Activated CD4-positive, alpha-beta T cell treated with anti-CD3 and anti-CD28 coated beads, Interleukin-2, amount 50 U/mL, for 4 hours (primary cell): ENCODE measurements at places on chromosomes 3 and 15.

DNA sequence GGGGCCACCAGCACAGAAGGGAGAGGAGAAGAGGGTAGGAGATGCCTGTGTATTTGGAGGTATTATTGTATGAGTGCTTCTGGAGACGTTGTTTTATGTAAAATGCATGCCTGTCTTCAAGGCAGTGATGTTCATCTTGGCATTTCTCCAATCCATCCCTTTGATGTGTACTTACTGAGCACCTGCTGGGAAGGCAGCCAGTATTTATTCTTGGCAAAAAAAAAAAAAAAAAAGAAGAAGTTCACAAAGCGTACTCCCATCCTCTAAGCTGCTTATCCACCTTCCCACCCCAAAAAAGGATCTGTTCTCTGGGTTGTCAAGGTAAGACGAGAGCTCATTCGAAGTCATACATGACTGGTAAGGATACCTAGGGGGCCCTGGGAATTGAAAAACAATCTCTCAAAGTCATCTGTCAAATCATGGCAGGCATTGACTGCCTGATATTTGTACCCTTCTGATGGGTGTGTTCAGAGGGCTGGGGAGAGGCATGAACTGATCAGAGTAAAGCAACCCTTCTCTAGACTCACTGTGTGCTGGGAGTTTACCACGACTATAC lies 30.0 kb upstream of the SLC6A1 start:
- no peak for DNase-seq

DNA sequence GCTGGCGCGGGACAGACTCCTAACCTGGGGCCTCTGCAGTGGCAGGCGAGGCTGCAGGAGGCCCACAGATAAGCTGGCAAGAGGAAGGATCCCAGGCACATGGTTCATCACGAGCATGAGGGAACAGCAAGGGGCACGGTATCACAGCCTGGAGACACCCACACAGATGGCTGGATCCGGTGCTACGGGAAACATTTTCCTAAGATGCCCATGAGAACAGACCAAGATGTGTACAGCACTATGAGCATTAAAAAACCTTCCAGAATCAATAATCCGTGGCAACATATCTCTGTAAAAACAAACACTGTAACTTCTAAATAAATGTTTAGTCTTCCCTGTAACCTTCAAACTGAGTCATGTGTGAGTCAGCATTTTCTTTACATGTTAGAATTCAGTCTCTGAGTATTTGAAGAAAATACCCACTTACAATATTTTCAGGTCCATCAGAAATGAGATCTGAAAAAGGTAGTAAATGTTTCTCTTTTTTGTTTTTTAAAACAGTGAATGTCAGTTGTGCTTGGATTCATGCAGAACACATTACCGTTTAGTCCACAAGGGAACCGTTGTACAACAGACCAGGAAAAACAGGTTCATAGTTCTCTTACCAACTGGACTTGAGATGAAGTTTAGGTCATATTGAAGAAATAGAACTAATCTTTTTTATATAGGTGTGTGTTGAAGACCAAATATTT lies 75.9 kb downstream of the BOC start:
- no peak for DNase-seq

- no peak for DNase-seq
Measured at GRCh38 chr15:59307165-59307537, 65.5 kb downstream of the MYO1E start.

- no peak for DNase-seq
Measured at GRCh38 chr3:197430934-197431333, 124.8 kb downstream of the BDH1 start.

DNA sequence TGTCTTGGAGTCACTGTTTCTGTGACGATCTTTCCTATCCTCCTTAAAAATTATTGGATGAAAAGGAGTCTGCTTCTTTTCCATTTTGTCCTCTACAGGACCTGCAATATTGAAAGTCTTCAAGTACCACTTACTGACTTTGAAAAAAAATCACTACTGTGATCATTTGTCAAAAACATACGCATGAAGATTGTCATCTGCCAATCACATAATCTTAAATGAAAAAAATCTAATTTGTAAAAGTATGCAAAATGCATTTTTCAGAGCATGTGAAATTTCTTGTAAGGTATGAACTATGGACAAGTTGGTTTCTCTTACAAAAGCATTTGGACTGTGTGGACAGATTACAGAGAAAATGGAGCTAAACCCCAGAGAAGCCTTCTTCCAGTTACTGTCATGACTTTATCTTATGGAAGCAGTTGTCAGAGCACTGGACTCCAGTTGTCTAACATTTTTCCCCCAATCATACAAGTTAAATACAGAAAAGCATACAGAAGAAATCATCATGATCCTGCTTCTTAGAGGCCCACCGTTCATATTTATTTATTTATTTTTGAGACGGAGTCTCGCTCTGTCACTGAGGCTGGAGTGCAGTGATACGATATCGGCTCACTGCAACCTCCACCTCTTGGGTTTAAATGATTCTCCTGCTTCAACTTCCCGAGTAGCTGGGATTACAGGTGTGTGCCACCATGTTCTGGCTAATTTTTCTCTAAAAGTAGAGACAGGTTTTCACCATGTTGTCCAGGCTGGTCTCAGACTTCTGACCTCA lies 3.4 kb upstream of the PXK start:
- DNase-seq: no peak

- DNase-seq: no peak
Measured at GRCh38 chr15:67307156-67307555, 52.6 kb downstream of the IQCH start.

GRCh38 chr15:75149867-75150709 lies 51.6 kb upstream of the C15orf39 start:
- no peak for DNase-seq

- peak; percentile 16 for DNase-seq
Measured at GRCh38 chr3:170689893-170690660, 104.2 kb upstream of the SLC7A14 start.

DNA sequence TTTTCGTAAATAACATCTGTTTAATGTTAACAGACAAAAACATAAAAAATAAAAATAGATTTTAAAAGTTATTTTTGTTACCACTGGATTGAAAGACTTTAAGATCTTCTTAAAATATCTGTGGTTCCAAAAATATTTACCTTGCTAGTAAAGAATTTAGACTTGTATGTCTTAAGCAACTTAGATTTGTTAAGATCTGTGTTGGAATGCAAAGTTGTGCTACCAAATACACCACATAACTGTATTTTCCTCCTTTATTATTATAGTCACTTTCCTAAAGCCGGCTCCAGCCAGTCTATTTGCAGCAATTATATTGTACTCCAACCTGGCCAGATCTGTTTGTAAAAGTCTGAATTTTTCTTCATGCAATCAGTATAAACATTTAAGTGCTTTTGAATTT lies 63.7 kb downstream of the SPRED1 start:
- DNase-seq: no peak

DNA sequence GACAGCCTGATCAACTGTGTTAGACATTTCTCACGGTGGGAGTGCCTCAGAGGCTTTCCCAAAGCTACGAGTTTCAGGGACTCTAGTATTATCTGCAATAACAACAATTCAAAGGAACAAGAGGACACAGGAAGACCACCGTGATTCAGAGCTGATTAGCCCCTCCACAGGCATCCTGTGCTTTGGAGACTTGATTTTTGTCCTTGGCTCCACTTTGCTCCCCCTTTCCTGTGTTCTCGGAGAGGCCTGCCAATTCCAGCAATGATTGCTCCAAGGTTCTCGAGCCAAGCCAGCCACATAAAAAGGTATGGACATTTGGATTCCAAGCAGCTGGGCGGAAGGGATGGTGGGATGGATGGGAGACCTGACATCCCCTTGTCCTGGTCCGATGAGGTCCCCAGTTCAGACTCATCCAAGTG lies 14.3 kb downstream of the EHD4 start:
- no peak for DNase-seq

DNA sequence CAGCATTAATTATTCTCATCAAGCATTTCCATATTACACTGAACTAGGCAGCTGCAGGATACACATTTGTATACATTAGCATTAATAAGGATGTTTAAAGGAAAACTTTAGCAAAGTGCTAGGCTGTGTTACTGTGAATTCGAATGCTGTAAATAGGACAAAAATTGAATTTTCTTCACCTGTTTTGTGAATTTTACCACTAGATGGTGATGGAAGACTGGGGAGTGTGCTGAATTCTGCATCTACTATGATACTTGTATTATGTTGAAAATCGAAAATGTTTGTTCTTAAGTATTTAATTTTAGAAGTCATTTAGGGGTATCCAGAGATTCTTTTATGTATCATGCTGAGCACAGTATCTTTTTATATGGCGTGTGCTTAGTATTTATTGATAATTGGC lies 12.3 kb upstream of the P2RY14 start:
- no peak for DNase-seq

DNA sequence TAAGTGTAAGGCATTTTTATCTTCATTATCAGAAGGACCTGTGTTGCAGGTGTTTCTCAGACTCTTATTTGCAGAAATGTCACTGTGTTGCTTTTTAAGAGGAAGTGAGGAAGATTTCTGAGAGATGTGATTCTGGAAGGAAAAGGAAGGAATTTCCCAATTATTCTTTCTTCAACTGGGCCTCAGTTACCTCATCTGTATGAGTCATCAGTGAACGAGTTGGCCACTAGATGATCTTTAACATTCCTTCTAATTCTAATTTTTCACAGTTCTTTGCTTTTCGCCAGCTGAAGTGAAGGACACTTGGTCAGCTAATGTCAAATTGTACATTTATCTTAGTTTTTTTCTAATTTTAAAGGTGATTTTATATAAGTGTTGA lies 28.9 kb downstream of the CLEC3B start:
- DNase-seq: no peak

- no peak for DNase-seq
Measured at GRCh38 chr3:194379651-194380050, 10.1 kb upstream of the LRRC15 start.

GRCh38 chr3:134364061-134364935 lies 9.9 kb downstream of the AMOTL2 start:
- DNase-seq: no peak

- DNase-seq: no peak
Measured at GRCh38 chr3:178112134-178112533, 424.1 kb upstream of the KCNMB2 start.

GRCh38 chr15:49605588-49605987 lies 15.0 kb downstream of the FAM227B start:
- DNase-seq: no peak

DNA sequence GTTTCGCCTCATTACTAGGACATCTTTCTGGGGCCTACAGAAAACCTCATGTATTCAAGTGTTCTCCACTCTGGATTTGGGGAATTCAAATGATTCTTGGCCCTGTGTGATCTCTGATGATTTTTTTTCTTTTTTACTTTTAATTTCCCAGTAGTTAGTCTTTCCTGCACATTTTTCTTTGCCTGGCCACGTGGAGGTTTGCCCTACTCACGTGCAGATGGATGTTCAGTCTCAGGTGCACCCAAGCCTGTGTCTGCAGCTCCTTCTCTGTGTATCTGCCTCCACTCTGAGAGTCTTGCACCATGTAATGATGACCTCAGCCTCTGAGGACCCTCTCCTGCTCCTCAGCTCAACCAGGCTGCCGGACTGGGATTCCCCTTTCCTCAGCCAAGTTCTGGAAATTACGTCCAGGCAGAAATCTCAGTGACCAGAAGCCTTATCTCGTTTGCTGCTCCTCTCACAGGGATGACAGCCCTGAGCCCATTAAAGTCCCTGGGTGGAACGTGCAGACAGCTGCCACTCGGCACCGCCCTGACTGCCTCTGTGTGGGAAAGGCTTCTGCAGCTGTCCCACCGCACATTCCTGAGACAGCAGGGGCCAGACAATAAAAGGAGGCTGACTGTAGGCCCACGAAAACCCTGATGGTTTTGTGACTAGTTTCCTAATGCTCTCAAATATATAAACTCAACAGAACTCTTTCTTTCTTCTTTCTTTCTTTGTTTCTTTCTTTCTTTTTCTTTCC lies 31.4 kb upstream of the GABRB3 start:
- no peak for DNase-seq

- DNase-seq: no peak
Measured at GRCh38 chr3:172749230-172749965, 1.1 kb upstream of the ECT2 start.

GRCh38 chr3:172062761-172063160 lies 23.4 kb downstream of the FNDC3B start:
- no peak for DNase-seq

- no peak for DNase-seq
Measured at GRCh38 chr3:64908251-64908685, 220.5 kb upstream of the ADAMTS9 start.

- no peak for DNase-seq
Measured at GRCh38 chr15:80749589-80749988, 29.6 kb upstream of the CEMIP start.

DNA sequence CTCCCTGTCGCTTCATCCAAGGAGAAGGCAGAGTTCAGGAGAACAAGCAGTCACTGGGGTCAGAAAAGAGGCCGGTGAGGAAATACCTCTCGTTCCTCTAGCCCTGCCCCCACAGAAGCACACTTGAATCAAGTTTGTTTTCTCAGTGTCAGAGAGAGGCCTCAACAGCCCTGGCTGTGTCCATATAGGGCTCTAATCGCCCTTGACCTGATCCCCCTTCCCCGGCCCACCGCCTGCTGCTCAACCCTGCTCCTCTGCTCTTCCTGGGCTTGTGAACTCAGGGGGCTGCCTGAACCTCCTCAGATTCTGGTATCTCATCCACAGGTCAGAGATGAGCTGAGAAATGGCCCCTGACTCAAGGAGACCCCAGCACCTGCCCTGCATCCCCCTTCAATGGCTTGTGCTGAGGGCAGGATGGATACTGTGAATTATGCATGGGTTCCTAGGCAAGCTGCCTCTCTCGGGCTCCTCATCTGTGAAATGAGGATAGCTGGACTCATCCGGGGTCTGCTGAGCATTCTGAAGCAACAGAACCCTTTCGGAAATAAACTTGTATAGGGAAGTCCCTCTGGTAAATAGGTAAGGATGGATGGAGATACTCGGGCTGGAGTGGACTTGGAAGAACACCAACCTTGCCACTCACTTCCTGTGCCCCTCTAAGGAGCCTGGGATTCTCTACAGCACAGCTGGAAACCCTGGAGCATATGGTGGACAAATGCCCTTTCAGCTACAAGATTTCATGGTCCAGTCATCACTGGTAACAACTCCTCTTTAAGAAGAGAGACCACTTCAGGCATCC lies 147.5 kb downstream of the STT3B start:
- DNase-seq: no peak

GRCh38 chr3:44833394-44833793 lies 28.3 kb upstream of the TMEM42 start:
- DNase-seq: no peak

- no peak for DNase-seq
Measured at GRCh38 chr3:168862466-168862865, 766.7 kb upstream of the GOLIM4 start.
